ENCODE measurements at places on chromosomes 4 and X.
A peak's percentile ranks its signal among the peaks of the same experiment; 100 is the strongest.

DNA sequence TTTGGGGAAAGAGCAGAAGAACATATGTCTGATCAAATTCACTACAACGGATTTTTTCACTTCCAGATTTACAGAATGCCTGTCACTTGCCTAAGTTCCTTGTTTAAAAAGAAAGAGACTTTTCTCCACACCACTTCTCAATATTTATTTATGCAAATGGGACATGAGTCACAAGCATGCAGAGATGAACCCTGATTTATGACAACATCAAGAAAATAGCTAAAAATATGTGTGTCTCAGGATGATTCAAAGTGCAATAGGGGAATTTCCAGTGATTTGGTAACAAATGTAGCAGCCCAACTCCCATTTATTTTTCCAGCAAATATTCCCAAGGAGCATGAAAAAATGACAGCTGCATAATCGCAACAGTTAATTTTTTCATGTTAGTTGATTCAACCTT is 180.4 kb upstream of the FAT1 start:
- DNase-seq, result peak; percentile 96

- no peak for DNase-seq
Observed at GRCh38 chrX:103783196-103783595, 6.6 kb downstream of the PLP1 start.

DNA sequence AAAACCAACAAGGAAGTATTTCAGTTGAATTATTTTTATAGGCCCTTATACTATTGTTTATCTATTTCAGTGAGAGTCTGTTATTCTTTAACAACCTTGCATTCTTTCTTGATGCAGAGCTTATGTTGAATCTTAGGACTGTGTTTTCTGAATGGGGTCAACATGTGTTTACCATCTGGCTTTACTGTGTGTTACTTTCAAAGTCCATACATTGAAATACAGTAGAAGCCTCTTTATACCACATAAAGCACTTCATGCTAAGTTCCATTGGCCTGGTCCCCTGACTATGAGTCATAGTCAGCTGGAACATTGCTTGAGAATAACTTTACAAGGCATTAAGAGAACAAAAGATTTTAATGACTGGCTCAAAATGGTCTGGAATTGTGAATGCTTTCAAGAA is 152.6 kb downstream of the GASK1B start:
- DNase-seq, result peak; percentile 93

DNA sequence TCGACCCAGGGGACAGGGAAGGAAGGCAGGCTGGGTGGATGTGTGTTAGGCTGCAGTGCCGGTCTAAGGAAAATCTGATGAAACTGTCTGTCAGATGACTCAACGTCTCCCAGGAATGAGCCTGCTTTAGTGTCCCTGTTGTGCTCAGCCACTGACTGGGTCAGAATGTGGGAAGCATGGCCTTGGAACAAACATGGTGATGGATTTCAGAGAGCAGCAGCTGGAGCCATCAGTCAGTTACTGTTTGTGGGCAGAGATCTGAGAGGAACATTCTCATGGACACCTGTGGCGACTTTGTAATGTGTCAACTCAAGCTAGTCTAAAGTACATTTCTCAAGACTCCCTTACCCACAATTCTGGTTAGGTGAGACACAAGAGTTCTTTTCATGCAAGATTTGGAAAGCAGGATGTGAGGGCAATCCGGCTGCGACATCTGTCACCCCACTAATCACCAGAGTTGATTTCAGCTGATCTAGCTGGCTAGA is 63.2 kb downstream of the ANAPC10 start:
- peak; percentile 100 for DNase-seq

- DNase-seq, result peak; percentile 38
Observed at GRCh38 chr4:21451032-21451431, 497.5 kb downstream of the KCNIP4 start.

GRCh38 chrX:16457239-16457638 is 192.7 kb upstream of the S100G start:
- no peak for DNase-seq
